ENCODE measurements at places on chromosomes 5 and 9.

- DNase-seq, result peak; percentile 19
Measured at GRCh38 chr5:54443270-54443669, 12.2 kb upstream of the HSPB3 start.

DNA sequence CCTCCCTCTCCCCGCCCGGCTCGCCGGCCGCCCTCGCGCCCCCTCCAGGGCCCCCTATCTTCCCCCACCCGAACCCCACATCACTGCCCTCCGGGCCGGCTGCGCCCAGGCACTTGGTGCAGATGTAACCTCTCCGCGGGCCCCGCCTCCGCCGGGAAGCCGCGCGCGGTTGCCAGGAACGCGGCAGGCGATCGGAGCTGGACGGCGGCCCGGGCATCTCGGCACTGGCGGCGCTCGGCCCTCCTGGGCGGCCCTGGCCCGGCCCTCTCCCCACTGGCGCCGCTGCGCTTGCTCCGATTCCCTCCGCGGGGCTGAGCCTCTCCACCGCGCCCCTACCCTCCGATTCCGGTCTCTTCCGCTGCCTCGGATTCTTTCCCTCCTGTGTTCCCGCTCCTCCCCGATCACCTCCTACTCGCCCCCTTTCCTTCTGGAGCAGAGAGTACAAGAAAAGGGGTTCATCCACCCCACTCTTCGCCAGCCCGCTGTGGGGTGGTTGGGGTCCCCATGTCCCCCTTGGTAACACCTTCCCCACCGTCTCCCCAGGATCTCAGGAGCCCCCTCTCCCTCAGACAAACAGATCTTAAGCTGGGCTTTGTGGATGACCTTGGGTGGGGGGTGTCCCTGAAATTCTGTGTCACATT, 70.6 kb downstream of the C9orf50 start:
- no peak for DNase-seq

GRCh38 chr5:143707806-143708205, 104.2 kb upstream of the HMHB1 start:
- DNase-seq, result no peak

DNA sequence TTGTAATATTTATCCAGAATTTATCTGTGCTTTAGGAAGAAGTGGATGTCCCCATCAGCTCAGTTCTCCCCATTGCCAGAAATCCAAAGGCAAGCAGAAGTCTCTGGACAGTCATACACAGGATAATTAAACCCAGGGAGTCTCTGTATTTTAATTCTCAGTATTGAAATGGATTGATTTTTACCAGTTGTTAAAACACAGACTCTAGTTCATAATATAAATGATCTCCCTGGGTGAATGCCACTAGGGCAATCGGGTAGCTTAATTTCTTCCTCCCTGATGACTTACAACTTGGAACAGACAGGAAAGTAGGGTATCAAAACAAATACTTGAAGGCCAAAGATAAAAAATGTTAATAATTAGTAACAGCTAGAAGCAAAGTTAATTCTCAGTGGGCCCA, 66.5 kb upstream of the DAP start:
- no peak for DNase-seq

- no peak for DNase-seq
Measured at GRCh38 chr9:15243081-15243480, 63.9 kb downstream of the TTC39B start.

DNA sequence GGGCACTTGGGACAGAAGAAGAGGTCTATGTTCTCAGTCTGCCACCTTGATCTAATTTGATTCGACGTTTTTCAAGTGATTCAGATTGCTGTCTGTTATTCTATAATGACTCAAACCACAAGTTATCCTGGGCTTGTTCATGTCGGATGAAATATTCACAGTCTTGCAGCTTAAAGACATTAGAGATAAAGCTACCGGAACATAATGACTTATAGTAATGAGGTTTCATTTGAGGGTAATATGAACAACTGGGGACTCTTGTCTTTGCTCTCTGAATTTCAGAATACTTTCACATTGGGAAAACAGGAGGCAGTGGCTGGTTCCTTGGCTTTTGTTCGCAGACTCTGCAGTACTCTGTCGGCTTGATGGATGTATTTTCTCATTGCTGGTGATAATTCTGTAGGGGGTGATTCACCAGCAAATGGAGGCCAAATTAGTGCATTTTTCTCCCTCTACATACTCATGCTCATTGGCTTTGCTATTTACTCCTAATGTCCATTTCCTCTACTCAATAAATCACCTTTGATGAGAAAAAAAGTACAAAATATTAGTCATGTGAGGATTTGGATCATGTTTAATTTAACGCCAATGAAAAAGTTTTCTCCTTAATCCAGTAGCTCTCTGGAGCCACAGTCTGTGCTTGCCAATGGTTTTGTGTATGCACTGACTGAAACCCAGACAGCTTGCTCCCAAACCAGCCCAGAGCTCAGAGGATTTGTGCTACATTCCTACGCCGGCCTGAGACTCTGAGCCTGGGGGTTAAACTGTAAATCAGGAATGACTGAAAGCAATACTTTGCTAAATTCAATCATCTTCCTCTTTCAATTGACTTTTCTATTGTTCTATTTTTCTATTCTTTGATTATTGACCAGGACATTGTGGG, 154.7 kb upstream of the ANKH start:
- no peak for DNase-seq

DNA sequence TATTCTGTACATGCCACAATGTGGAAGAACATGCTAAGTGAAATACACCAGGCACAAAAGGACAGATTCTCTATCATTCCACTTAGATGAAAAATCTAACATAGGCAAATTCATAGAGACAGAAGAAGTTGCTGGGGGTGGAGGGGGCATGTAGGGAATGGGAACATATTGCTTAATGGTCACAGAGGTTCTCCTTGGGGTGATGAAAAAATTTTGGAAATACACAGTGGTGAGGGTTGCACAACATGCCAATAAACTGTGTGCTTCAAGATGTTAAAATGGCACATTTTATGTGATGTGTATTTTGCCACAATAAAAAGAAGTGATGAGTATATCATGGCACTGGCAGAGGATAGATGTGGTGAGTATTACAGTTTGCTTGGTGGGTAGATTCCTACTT, 111.9 kb downstream of the SUSD1 start:
- no peak for DNase-seq

DNA sequence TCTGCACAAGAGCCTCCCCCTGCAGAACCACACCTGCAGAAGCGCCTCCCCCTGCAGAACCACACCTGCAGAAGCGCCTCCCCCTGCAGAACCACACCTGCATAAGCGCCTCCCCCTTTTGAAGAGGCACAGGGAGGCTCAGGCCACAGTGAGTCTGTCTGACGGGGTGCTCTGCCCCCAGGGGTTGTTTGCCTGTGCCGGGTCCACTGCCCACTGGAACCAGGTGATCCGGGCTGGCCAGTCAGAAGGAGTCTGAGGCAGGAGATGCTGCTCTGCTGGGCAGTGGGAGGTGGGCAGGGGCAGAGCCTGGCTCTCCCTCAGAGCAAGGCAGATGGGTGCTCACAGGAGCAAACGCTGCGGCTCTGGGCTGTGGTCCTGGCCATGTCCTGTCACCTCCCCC, 60.8 kb upstream of the RNU6ATAC start:
- no peak for DNase-seq

GRCh38 chr9:5511935-5512580, 1.7 kb downstream of the PDCD1LG2 start:
- no peak for DNase-seq

DNA sequence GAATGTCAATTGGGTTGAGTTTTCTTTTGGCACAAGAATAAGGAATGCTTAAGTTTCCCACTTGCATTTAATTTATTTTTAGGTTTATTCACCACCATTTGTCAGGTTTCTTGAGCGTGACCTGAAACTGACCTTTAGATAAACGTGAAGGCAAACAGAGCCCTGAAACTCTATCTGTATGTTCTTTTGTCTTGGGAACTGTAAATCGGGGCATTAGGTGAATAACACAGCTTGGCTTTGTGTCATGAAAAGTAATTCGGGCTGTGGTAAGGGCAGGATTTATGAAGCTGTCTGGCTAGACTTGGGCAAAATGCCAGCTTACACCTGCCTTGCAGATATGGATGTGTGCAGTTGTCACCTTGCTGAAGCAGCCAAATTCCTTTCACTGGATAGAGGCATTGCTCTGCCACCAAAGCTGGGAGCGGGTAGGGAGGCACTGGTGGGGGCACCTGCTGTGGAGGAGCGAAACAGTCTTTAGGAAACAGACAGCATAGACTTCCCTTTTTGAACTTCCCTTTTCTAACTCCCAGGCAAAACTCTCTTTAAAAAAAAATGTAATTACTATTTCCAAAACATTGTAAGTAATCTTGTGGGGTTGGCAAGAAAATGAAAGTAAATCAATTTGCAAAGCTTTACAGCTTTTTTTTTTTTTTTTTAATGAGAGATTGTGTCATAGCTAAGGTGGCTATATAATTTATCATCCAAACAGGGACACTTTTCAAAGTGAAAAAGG, 545.2 kb downstream of the CSNK1G3 start:
- DNase-seq, result no peak

- no peak for DNase-seq
Measured at GRCh38 chr5:127608077-127608660, 40.7 kb upstream of the CTXN3 start.

- no peak for DNase-seq
Measured at GRCh38 chr9:123647145-123647544, 282.8 kb downstream of the DENND1A start.

- DNase-seq, result no peak
Measured at GRCh38 chr9:99025616-99026270, 79.2 kb upstream of the TGFBR1 start.

GRCh38 chr9:112380102-112380824, at the start of gene HSDL2:
TSS of gene HSDL2 (plus strand) at chr9:112380108. CDS start at chr9:112380164, 56 bp downstream.
- DNase-seq, result no peak

DNA sequence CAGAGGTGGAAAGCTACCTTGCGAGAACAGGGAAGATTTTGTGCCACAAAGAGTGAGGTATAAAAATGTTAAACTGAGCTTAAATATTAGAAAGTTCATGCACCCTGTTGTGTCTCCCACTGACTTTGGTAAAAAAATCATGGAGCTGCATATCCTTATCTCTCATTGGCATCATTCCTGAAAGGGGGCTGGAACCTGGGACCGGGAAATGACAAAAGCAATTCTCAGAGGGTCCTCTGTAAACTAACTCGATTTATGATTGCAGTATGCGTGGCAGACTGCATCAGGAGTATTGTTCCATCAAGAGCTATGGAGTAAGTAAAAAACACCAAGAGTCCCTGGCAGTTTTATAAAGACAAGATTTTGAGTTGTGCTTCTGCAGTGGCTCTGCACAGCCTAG, 148.8 kb downstream of the DCP2 start:
- no peak for DNase-seq

GRCh38 chr9:100730086-100730485, 152.2 kb downstream of the CAVIN4 start:
- DNase-seq, result no peak

DNA sequence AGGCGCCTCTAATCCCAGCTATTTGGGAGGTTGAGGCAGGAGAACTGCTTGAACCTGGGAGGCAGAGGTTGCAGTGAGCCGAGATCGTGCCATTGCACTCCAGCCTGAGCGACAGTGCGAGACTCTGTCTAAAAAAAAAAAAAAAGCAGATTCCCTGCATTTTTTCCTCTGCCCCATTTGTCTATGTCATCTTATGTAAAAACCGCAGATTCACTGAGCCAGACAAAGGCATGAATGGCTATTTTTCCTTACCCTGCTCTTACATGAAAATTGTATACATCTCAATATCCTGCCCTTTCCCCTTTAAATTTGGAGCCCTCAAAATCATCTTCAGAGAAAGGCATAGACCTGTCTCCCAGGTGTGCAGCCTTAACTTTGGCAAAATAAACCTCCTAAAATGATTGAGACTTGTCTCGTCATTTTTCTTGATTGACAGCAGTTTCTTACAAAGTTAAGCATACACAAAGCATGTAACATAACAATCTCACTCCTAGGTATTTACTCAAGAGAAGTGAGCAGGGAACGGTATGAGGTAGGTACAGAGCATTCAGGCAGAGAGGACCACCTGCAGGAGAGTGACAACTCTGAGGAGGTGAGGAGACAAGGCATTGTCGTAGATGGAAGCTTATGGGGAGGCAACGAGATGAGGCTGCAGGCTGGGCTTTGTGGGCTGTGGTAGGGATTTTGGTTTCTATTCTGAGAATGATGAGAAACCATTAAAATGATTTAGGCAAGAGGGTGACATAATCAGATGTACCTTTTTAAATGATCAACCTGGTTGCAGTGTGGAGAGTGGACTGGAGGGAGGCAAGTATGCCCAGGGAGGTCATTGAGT, 65.7 kb upstream of the IL6ST start:
- DNase-seq, result no peak

GRCh38 chr9:132498531-132499210, 83.7 kb upstream of the BARHL1 start:
- DNase-seq, result no peak

- DNase-seq, result no peak
Measured at GRCh38 chr5:324736-325612, 3.5 kb downstream of the AHRR start.

DNA sequence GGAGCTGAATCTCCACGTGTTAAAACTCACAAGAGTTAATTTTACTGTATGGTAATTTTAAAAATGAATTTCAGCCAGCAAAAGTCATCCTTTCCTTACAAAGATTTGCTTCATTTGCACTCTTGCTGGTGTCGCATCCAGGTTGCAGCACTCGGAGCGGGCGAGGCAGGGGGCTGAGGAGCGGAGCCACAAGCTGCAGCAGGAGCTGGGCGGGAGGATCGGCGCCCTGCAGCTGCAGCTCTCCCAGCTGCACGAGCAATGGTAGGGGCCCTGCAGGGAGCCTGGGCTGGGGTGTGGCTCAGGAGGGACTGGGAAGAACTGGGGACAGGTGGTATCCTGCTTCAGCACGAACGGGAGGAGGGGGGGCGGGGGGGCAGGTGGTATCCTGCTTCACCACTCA, 27.1 kb downstream of the HNRNPH1 start:
- DNase-seq, result no peak

- no peak for DNase-seq
Measured at GRCh38 chr9:109776391-109776790, 3.6 kb upstream of the PALM2AKAP2 start.

DNA sequence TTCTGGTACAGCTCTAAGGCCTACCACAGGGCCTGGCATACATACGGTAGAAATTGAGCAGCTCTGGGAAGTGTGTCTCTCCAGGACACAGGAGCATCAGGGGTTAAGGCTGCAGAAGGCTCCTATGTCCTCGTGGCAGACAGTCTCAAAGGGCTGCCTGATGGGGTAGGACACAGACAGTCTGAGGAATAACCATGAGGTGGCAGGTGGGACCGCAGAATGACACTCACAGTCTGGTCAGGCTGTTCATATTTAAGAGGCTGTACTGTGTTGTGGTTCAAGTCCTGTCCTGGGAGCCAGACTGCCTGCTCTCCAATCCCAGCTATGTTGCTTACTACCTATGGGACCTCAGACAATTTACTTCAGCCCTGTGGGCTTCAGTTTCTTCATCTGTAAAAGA, 217.1 kb downstream of the TRIM32 start:
- DNase-seq, result no peak

- no peak for DNase-seq
Measured at GRCh38 chr5:142674531-142675469, 11.1 kb downstream of the FGF1 start.

DNA sequence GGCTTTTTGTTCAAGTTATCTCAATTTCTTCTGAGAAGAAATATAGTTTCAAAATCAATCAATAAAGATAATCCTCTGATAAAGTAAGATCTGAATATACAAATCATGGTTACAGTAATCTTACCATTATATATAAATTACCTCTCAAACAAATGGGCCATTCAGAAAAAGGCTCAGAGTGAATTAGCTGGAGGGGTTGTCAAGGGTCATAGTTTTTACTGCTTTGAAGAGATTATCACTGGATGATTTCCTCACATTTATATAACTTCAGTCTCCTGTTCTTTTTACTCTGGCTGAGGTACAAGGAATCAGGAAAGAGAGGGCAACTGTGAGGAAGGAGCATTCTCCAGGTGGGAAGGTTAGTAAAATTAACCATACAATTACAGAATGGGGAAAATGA, 148.6 kb upstream of the ELL2 start:
- no peak for DNase-seq
